NCI-H2029 (cell line): ENCODE measurements at places on chromosomes 12 and 14.
A peak's percentile ranks its signal among the peaks of the same experiment; 100 is the strongest.

GRCh38 chr14:105473033-105473676 lies 1.5 kb upstream of the CRIP2 start:
- no peak for DNase-seq

DNA sequence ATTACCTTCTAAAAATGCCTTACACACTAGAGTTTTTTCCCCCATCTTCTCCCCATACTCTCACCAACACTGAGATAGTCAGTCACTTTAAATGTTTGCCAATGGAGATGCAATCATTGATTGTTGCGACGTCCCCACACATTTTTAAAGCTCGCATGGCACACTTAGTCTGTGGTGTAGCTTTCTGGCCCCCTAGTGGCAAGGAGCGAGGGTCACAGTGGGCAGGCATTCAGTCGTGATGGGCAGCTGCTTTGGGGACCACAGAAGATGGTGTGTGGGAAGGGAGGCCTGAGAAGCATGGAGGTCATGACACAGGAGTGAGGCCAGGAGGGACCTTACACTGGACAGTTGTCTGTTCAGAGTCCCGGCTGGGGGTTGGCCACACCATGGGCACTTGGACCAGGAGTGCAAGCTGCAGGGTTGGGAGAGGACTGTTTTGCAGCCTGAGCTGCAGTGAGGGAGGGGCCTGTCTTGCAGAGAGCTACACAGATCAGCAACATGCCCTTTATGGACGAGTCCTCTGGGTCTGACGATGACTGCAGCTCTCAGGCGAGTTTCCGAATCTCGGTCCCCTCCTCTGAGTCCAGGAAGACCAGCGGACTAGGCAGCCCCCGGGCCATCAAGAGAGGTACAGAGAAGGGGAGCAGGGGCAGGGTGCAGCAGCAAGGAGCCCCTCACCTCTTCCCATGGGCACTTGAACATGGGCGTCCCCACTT lies 28.6 kb downstream of the PIGH start:
- DNase-seq, result peak; percentile 26

DNA sequence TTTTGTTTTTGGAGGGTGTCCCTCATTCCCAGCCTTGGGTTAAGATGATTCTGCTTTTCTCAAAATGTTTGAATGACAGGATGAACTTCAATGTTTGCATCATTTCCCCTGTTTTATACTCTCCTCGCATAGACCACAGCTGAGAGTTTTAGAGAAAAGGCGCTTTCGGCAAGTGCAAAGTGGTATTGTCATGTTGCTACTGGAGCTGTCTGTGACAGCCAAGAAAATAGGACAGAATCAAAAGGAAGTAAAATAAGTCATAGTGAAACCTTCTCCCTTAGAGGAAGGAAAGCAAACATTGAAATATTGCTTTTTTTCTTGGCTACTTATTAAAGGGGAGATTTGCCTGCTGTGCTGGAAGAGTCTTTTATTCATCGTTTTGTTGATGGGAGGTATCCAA lies 33.5 kb upstream of the ARHGAP5 start:
- DNase-seq, result no peak

DNA sequence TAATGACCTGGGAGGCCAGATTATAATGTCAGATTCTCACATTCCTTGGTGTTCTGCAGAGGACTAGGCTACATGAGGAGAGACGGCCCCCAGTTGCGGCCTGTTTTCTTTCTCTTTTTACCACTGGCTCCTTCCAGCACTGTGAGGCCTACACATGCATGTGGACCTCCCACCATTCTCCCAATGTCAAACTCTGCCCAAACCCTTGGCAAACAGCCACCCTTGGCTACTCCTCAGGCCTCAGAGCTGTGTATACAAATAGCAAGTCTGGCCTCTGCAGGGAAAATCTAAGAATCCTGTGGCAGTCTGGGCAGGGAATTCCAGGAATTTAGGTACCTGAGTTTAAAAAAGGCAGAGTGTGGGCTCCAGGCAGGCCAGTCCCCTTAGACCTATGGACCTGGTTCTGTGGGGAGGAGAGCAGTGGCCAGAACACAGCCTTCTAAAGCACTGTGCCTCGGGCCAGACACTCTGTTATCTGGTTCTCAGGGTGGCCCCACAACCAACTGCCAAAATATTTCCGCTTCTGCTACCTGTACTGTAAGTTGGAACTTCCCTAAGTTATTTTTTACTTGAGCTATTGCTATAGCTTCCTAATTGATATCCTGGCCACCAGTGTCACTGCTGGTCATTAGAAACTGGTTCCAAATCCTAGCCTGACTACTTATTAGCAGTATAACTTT lies 19.9 kb upstream of the NEDD1 start:
- no peak for DNase-seq

DNA sequence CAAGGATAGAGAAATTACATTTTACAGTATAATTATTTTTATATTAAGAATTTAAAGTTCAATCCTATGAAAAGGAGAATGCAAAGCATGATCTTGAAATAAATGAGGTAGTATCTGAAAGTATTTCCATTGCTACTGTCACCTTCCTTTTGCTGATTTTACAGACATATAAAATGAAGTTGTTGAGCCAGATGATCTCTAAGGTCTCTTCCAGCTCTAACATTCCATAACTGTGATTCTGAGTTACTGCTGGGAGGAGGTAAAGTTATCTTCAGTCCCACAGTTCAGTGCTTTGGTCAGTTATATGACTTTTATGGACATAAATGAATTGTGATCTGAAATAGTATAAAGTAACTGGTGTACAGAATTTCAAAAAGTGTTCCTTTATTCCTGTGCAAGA lies 52.8 kb downstream of the SLC38A6 start:
- DNase-seq, result no peak

- no peak for DNase-seq
These were observed 31.3 kb upstream of the BCAT1 start for GRCh38 chr12:24979976-24980730.

DNA sequence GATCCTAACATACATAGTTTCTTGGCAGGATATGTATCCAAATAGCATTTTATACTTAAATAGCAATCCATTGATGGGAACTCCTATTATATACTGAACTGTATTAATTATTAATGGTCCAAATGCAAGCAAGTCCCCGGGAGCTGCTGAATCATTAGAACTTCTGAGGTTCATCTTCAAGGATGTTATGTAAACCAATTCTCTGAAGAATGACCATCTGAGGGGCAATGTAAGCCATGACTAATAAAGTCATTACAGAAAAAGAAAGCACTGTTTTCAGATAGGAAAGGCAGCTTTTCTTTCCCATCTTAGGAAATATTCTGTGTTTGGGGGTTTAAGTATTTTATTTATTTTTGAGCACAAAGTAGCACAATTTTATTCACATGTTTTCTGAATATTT lies 166.1 kb upstream of the SLC16A7 start:
- DNase-seq, result no peak

DNA sequence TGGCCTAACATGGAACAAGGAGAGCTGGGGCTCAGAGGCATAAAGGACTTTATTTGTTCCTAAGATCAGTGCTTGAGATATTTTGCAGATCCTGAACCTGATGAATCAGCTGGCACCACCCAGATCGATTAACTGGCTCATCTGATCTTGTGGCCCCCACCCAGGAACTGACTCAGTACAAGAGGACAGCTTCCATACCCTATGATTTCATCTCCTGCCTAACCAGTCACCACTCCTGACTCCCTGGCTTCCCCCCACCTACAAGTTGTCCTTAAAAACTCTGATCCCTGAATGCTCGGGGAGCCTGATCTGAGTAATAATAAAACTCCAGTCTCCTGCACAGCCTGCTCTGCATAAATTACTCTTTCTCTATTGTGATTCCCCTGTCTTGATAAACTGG lies 5.1 kb downstream of the C12orf56 start:
- no peak for DNase-seq

DNA sequence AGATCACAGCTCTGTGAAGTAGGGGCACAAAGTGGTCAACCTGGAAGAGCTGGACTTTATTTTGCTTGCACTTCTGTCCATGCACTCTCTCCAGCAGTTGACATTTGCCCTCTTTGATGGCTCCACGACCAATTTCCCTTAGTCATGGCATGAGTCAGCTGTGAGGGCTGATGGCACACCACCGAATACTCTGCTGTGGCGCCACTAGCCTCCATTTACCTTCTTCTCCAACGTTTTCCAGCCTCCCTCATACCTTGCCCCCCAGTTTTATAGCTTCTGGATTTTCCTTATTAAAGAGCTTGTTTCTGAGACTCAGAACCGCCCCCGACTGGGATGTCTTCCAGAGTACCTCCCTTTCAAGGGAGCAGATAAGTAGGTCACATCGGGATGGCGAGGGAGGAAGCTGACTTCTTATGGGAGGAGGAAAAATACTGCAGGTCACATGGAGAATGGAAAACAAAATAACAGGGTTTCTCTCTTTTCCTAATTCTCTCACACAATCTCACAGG lies 17.6 kb downstream of the NINJ2 start:
- no peak for DNase-seq

DNA sequence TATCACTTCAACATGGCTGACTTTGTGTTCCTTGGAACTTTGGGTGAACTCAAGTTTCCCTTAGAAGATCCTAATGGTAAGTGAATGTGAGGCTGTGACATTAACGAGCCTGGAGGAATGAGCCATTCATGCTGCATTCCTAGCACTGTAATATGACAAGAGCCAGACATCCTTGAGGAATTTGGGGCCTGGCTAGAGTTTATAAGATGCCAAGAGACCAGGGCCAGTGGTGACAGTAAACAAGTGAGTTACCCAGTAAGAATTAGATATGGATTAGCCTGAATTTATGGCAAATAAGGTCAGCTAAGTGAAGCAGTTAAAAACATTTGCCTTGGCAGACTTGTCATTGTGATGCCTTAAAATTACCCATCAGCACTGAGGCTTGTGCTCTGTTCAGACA lies 232.4 kb downstream of the AKAP6 start:
- DNase-seq, result no peak

DNA sequence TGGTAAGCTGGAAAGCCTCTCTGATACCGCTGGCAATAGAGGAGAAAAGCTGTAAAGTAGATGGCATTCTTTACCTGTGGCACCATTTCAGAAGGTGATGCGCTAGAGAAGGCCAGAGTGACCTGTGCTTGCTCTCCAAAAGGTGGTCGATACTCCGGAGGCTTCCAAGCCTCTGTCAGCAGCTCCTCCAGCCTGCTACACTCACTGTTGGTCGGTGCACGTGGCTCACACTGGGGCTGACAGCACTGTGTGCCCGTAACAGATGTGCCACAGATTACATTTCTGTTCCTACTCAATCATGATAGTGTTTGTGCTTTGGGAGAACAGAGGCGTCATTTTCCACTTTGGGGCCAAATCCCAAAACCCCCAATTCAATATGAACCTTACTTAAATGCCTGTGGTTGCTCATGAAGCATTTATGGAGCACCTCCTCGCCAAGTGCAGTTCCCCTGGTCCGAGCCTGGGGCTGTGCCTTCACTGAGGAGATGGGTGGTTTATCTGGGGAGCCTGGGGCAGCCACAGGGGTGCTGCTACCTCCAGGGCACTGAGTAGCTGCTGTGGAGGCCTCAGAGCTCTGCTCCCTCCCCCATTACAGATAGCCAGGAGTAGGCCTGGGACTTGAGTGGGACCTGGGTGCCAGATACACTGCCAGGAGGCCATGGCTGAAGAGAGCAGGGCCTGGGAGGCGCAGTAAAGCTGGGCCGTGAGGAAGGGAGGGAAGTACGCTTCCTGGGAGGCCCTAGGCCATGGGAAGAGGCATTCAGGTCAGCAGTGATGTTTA lies 26.8 kb downstream of the CCNK start:
- no peak for DNase-seq

DNA sequence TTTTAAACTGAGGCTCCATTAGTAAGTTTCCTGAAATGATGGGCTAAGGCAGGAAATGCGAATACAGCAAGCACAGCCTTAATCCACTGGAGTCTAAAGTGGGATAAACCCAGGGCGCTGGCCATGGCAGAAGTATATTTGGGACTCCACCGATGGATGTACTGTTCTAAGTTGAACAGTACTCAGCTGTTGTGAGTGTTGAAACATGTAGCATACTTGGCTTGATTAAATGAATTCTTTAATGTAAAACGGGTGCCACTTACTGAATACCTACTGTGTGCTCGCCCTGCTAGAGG lies 996 bp downstream of the SSPN start:
- DNase-seq, result no peak

DNA sequence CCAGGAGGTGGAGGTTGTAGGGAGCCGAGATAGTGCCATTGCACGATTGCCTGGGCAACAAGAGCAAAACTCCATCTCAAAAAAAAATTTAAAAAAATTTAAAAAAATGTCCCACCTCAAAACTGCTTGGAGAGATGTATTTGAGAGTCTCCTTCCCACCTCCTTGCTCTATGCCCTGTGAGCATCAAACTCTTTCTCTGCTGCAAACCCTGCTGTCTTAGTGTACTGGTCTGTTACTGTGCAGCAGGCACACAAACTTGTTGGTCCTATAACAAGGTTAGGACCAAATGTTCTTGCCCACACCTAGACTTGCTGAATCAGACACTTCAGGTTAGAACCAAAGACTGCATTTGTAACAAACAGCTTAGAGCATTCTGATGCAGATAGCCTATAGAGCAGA lies 153.5 kb upstream of the FUT8 start:
- DNase-seq, result no peak

DNA sequence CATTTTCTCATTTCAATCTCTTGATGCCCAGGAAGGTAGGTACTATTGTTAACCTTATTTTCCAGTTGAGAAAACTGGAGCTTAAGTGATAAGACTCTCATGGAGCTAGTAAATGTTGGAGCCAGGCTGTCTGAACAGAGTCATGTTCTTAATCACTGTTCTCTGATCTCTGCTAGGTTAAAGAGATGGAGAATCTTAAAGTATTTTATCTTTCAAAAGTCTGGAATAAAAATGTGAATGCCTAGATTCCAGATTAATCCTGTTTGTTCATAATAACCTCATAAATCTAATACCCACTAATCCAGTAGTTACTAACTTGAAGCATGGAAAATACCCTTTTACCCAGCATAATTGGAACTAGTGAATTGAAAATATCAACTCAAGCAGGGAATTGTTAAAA lies 341.0 kb upstream of the RGS6 start:
- no peak for DNase-seq

GRCh38 chr12:106831699-106832098 lies 57.2 kb downstream of the RIC8B start:
- no peak for DNase-seq

DNA sequence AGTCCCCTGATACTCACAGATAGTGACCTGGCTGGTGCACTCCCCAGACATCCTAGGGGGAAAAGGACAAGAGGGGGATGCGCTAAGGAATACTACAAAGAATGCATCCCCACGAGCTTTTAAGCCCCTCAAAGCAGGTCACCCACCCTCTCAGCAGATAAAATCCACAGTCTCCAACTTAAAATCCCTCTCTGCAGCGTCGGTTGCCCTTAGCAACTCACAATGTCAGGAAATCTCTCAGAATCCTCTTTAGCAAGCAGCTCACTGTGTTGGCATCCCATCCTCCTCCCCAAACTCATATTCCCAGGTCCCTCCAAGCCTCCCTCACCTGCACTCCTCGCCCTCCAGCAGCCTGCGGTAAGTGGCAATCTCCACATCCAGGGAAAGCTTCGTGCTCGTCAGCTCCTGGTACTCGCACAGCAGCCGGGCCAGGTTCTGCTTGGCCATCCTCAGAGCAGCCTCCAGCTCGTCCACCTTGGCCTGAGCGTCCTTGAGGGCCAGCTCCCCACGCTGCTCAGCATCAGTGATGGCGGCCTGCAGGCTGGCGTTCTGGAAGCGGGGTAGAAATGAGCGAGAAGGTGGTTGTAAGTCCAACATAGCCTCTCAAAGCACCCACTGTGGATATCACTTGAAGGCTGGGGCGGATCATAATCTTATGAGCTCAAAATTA lies 5.5 kb upstream of the KRT79 start:
- DNase-seq, result no peak
